ENCODE measurements at places on chromosomes 13 and 19.

GRCh38 chr13:110498765-110499164 is 62.8 kb downstream of the RAB20 start:
- DNase-seq, result no peak

- no peak for DNase-seq
Measured at GRCh38 chr13:49367640-49368422, 76.0 kb downstream of the CAB39L start.

DNA sequence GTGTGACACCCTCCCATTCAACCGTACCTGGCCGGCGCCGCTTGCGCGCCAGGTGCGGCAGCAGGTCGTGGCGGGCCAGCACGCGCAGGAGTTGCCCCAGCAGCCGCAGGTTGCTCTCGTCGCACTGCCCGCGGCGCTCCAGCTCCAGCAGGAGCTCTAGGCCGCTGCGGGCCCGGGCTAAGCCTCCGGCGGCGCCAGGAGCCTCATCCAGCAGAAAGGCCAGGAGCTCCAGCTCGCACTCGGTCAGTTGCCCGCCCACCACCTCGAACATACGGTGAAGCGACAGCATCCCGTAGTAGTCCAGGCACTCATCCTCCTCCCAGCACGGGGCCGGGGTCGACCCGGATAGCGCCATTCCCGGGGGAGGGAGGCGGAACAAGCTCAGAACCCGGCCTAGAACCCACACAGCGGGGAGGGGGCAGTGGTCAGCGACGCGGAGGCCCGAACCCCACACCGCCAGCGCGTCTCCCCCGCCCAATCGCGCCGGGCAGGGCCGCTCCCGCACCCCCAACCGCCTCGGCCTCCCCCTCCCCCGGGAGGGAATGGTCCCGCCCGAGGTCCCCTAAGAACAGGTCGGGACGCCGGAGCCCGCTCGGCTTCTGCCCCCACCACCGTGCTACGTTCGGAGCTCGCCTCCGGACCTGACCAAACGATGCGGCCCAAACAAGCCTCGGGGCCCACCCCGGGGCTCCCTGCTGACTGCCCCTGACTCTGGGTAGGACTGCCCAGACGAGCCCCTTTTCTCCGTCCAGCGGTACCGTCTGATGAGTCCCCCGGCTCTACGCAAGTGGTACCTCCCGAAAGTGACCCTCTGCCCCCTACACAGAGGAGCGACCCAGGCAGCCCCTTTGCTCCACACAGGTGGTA is 591 bp downstream of the DEDD2 start:
- peak; percentile 20 for DNase-seq

DNA sequence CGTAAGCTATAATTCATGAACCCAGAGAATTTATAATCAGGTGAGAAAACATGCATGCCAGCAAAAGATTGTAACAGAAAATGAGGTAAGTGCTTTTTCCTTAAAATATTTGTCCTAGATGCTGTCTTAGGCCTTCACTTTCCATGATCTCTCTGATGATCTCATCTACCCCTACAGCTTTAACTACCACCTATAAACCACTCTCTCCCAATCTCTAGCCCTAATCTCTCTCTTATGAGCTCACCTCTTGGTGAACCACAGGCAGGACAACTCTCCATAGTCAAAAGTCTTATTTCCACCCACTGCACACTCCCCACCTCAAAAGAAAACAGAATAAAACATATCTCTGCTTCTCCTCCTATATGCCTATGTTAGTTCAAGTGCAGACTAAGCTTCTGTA is 137.1 kb downstream of the SLC7A1 start:
- no peak for DNase-seq

- no peak for DNase-seq
Measured at GRCh38 chr19:41847351-41848105, 2.7 kb downstream of the DMRTC2 start.

DNA sequence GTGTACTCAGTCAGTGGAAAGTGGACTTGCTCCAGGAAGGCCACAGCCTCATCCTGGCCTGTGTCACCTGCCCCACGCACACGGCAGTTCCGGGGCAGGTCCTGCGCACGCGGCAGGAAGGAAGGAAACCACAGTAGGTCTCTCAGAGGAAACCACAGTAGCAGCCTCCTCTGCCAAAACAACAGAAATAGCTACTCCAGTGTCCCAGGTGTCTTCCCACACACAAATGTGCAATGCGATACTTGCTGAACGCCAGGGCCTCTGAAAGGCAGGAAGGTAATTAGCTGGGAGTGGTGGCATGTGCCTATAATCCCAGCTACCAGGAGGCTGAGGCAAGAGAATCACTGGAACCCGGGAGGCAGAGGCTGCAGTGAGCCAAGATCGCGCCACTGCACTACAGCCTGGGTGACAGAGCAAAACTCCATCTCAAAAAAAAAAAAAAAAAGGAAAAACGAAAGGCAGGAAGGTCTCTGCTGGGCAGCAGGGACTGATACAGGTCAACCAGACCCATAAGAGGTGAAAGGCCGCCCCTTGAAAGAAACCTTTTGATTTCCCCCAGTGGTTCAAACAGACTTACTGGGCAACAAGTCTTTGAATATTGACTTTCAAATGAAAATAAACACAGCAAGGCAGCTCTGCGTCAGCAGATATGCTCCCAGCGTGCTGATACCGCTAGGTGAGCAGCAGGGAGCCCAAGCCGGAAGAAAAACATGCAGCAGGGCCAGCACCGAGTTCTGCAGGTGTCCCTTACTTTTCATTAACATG is 49.5 kb downstream of the CRYL1 start:
- no peak for DNase-seq

- no peak for DNase-seq
Measured at GRCh38 chr19:2361246-2362045, 1.4 kb downstream of the TMPRSS9 start.

DNA sequence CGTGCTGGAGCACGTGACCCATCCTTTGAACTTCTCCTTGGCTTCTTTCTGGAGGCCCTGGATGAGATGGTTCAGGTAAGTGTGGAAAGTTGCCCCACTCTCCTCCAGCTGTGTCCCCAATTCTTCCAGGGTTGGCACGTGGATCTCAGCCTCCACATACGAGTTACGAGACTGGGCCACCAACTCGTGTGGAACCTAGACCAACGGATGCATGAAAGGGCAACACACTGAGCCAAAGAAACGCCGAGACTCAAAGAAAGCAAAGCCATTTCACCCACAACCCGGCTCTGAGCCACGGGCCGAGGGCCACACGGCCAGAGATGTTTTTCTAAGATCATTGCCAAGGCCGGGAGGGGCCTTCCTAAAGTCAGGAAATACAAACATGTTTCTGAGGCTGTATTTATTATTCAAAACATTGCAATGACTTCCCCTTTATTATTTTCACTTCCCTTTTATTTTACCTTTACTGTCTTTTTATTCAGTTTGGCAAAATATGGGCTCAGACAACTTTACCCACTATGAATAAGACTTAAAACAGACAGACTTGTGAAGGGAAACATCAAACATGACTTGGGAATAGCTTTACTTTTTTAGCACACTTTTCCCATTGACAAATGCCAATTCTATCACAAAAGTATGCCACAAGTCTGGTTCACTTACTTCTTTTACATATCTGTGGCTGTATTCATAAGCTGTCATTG is 94.6 kb downstream of the KL start:
- DNase-seq, result no peak

GRCh38 chr19:49125025-49125731 is 5.8 kb downstream of the PPFIA3 start:
- DNase-seq, result no peak
